ENCODE measurements at places on chromosomes 7 and 10.
A peak's percentile ranks its signal among the peaks of the same experiment; 100 is the strongest.

- DNase-seq: no peak
Measured at GRCh38 chr7:130822642-130823041, 88.6 kb upstream of the KLF14 start.

- no peak for DNase-seq
Measured at GRCh38 chr7:24191362-24191761, 92.6 kb upstream of the NPY start.

GRCh38 chr10:21406595-21407193 lies 118.8 kb downstream of the SKIDA1 start:
- DNase-seq: no peak

DNA sequence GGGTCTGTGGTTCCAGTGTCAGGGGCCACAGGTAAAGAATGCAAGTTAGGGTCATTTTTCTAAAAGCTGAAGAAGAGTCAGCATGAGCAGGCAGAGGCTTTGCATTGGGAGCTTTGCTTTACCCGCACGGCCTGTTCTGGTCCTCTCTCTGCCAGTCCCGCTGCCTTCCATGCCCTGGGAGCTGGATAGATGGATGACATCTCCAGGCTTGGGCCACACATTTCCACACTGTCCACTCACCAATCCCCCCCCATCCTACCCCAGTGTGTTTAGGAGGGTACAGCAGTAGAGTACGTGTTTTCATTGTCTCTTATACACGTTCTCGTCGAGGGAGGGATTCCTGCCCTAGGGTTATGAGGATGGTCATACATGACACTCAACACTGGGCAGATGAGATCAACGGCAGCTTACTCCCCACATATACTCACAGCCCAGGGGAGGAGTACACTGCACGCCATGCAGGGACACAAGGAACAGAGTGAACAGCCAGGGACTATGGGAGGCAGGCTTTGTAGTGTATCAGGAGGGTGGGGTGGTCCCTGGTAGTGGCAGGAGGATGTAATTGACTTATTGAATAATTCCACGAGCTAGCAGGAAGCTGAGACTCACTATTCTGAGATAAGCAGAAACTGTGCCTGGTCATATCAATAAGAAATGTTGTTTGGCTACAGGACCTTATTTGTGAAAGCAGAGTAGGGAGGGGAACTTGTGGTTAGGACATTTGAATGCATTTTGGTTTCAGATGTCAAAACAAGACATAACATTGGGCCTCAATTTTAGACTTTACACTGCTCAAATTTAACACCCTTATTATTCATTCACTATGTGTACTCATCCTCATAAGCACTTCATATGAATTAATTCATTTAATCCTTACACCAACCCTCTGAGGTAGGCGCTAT lies 36.6 kb downstream of the PLPP4 start:
- DNase-seq: no peak

GRCh38 chr10:12501841-12502525 lies 152.6 kb downstream of the CAMK1D start:
- DNase-seq: no peak

- peak; percentile 23 for DNase-seq
Measured at GRCh38 chr7:52547308-52547910, 488.0 kb upstream of the POM121L12 start.

DNA sequence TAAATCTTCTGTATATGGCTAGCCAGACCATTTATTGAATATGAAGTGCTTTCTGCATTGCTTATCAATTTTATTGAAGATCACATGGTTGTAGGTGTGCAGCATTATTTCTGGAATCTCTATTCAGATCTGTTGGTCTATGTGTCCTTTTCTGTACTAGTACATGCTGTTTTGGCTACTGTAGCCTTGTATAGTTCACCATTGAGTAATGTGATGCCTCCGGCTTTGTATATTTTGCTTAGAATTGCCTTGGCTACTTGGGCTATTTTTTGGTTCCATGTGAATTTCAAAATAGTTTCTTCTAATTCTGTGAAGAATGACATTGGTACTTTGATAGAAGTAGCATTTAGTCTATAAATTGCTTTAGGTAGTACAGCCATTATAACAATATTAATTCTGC lies 1187.2 kb downstream of the XPNPEP1 start:
- DNase-seq: no peak

GRCh38 chr7:132601783-132602182 lies 25.5 kb upstream of the PLXNA4 start:
- no peak for DNase-seq

- no peak for DNase-seq
Measured at GRCh38 chr10:62561151-62561550, 187.0 kb downstream of the ZNF365 start.

DNA sequence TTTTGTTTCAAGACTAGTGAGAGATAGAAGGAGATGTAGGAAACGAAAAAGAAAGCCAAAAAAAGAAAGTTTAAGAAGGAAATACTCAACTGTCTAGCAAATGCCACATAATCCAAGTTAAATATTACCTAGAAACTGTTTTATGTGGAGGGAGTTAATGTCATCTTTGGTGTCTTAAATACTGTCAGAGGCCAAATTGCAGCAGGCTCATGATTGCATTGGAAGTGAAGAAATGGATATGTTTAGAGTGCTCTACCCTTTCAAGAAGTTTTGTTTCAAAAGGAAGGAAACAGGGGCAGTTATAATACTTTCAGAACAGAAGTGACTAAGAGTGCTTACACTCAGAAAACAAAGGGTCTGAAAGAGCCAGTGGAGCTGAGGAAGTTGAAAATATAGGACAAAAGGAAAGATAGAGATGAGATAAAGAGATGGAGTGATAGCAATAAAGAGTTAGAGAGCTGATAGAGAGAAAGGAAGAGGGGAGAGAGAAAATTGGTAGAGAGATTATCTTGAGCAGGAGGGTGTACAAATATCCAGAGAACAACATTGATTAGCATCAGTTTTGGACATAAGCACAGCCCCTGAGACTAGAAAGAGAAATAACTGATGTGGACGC lies 28.0 kb upstream of the GNAI1 start:
- no peak for DNase-seq

DNA sequence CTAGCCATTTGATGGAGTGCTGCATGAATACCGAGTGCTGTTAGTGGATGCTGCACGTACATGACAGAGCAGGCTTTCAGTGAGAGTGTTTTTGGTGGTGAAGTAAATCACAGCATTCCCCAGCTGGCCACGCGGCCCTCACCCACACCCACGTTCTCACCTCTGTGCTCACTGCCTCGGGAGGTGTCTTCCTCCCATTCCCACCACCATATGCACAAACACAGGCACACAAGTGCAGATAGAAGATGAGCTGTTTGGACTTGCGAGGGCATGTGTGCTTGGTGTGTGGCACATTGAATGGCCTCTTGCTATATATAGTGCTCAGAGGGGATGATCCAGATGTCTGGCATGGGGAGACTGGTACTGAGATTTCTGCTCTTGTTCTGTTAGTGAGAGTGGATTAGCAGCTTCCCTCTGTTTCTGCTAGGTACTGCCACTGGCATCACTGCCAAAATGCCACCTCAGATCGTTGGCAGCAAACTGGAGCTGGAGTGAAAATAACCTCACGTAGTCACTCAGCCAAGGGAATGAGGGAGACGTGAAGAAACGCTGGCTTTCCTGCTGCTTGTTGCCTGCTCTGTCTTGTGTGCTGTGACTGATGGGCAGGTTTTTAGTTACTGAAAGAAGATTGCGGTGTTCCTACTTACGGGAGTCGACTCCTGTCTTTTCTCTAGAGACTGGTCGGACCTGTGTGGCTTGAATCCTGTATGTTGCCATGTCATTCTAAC lies 19.1 kb downstream of the DNAJB6 start:
- peak; percentile 81 for DNase-seq

GRCh38 chr7:157265051-157265450 lies 71.8 kb upstream of the DNAJB6 start:
- DNase-seq: no peak

DNA sequence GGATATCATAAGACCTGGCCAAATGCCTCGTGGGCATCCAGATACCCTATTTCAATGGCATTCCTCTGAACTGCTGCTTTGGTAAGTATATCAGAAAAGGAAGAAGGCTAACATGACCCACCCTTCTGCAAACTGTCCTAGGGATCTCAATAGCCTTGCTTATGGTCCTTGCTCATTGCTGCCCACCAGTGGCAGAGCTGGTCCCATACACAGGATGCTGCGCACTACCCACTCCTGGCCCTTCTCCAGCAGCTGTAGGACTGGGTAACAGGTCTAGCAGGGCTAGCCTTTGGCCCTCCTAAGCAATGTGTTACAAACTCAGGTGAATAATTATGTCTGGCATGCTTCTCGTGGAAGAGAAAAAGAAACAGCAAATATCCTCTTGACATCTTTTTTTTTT lies 72.5 kb downstream of the C10orf90 start:
- DNase-seq: no peak

Measured in T47D (cell line).